ENCODE measurements at places on chromosomes 7 and 10.

DNA sequence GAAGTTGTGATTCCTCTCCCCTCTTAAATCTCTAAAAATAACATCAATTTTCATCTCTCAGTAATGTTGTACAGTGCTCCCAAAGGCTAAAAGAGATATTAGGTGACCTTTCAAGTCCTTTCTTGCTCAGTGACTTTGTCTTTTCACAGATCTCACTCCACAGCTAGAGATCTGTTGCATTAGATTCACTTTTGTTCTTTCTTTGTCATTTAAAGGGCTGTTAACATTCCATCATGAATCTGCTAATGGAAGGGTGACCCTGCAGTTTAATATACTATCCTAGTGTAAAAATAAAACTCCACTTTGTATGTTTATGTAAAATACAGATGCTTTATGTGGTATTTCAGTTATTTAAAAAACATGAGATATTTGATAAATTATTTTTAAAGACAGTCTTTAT, 30.5 kb downstream of the GNAI1 start:
- peak; percentile 12 for DNase-seq

DNA sequence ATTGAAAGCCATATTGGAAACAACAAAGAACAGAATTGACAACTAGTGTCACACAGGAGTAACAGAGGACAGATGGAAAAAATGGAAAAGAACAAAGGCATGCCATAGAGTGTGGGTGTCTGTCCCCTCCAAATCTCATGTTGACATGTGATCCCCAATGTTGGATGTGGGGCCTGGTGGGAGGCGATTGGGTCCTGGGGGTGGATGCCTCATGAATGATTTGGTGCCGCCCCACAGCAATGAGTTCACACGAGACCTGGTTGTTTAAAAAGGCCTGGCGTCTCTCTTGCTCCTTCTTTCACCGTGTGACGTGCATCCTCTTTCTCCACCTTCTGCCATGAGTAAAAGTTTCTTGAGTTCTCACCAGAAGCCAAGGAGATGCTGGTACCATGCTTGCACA, 87.4 kb upstream of the GPR26 start:
- no peak for DNase-seq

DNA sequence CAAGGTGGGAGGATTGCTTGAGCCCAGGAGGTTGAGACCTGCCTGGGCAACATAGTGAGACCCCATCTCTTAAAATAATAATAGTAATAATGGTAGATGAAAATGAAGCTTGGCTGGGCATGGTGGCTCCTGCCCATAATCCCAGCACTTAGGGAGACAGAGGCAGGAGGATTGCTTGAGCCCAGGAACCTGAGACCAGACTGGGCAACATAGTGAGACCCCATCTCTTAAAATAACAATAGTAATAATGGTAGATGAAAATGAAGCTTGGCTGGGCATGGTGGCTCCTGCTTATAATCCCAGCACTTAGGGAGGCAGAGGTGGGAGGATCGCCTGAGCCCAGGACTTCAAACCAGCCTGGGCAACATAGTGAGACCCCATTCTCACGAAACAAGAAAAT, 49.5 kb upstream of the LMTK2 start:
- no peak for DNase-seq

DNA sequence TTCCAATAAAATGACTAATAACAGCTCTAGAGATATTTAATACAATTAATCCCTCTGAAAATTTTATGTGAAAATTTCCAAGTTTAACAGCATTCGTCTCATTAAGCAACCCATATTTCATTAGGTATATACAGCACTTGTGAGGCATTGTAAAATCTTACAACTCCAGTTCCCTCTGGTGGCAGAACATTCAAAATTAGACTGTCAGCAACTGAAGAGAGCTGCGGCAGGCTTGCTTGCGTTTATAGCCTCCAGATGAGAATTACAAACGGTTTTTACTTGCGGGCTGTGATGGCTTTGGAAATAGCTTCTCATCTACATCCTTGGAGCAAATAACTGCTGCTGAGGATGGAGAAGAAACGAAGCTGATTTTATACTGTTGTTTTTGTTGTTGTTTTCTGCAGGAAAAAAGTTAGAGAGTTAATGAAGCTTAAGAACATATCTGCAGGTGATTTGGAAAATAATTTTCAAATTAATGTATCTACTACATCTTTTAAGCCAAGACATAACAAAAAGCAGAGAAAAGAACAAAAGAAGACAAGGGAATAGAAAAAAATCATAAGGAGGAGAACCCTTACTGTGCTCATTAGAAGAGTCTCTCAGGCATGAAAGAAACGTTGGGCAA, 171.3 kb downstream of the MAGI2 start:
- DNase-seq, result no peak

DNA sequence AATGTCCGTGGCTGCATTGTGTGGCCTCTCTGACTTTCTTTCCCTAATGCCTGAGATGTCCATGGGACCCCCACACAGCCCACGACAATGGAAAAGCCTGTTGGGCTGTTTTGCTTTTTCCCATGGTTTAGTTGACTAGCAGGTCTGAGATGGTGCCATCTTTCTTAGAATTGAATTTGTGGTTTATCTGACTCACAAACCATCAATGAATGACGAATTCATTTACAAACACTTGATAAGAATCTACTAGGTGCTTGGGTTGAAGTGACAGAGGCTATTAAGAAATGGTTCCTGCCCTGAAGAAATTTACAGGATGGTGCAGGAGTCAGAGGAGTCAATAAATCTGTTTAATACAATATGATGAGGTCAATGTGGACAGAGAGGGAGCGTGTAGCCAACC, 75.4 kb downstream of the OTUD1 start:
- no peak for DNase-seq

- DNase-seq, result peak; percentile 12
Observed at GRCh38 chr10:104925232-104925851, 284.3 kb downstream of the SORCS3 start.

DNA sequence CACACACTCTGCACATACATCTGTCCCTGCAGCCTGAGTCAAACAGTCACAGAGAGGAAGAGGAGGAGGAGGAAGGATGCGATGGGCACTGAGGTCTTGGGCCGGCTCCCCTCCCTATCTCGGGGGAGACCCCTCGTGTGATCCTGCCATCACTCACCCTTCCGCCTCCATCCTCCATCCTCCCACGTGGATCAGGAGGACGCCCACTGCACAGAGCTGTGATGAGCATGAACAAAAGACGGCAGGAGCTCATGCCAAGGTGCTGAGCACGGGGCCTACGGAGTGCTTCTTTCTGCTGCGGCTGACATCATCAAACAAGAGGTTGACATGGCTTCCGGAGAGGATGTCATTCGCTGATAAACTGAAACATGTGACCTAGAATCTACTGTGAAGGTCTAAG, 68.0 kb downstream of the DIP2C start:
- DNase-seq, result no peak

DNA sequence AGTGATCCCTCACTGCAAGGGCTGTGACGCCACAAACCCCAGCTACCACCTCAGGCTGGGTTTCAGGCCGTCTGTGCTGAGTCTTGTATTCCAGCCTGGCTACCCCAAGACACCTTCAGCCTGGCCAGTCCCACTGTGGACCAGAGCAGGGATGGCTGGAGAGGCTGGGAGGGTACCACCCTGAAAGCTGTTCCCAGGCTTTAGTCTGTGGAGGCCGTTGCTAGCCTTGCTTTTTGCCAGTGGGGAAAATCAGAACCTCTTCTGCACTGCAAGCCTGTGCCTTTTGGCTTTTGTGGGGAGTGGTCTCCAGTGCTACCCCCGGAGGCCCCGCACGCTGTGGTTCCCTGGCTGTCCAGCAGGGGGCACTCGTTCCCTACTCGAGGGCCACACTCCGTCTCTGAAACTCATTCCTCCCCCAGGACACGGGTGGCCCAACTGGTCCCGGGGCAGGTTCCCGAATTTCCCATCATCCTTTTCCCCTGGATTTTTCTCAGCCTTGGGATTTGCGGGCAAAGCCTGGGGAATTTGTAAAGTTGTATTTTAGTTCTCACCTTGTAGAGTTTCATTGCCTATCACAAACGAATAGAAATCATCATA, 128.4 kb upstream of the BTBD16 start:
- DNase-seq, result no peak

- no peak for DNase-seq
Observed at GRCh38 chr7:29623973-29624372, 60.3 kb downstream of the PRR15 start.

DNA sequence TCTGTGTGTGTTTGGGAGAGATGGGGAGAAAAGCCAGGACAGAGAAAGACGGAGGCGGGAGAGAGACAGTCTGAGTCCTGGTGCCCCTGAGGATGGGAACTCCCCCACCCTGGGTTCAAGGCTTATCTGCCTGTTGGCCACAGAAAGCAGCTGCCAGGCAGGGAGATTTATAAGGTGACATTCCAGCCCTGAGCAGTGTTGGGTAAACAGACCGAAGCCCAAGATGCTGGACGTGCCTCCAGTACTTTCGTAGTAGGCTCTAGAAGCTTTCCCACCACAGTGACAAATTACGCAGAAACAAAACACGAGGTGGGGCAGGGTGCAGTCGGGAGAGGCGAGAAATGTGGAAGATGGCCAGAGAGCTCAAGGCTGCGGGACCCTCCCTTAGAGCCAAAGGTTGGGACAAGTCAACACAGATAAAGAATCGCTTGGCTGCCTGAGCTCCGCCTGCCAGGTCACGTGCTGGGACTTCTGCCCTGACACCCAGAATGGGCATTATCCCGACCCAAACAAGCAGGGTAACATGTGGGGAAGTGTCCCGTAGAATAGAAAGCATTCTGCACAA, 41.1 kb downstream of the CCDC3 start:
- no peak for DNase-seq

- no peak for DNase-seq
Observed at GRCh38 chr10:66832781-66833422, 92.9 kb upstream of the LRRTM3 start.

DNA sequence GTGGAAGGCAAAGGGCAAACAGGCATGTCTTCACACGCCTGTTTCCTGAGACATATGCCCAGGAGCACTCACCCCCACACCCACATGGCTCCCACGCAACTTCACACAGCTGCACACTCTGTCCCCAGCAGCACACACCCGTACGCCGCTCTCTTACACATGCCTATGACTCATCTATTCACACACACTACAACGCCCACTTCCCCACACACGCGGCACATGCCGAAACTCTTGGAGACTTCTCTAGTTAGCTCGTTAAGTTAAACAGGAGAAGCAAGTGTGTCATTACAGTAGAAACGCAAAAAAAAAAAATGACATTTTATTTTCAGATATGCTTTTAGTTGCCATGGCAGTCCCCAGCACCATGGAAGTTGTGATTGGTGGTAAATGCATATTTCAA, 6.7 kb downstream of the CALN1 start:
- no peak for DNase-seq

- peak; percentile 57 for DNase-seq
Observed at GRCh38 chr7:18495412-18496340, at the start of gene HDAC9. Gene HDAC9 (plus strand): TSS chr7:18495749. CDS start chr7:18496303, 554 bp downstream.

DNA sequence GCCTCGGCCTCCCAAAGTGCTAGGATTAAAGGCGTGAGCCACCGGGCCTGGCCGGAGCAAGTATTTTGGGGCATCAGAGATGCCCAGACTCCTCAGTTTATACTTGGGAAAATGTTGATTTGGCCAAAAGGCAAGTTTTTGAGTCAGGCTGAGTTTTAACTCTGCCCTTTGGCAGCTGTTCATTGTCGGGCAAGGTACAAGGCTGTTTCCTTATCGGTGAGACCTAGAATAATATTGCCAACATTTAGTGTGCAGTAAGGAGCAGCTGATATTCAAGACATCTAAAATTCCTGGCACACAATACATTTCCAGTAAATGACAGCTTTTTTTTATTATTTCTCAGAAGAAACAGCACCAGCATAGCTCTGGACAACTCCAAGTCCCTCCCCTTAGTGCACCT, 147.6 kb upstream of the C7orf33 start:
- DNase-seq, result no peak

- DNase-seq, result no peak
Observed at GRCh38 chr7:149719050-149719899, 54.1 kb downstream of the ZNF467 start.

- no peak for DNase-seq
Observed at GRCh38 chr7:27424749-27425148, 182.1 kb downstream of the EVX1 start.

DNA sequence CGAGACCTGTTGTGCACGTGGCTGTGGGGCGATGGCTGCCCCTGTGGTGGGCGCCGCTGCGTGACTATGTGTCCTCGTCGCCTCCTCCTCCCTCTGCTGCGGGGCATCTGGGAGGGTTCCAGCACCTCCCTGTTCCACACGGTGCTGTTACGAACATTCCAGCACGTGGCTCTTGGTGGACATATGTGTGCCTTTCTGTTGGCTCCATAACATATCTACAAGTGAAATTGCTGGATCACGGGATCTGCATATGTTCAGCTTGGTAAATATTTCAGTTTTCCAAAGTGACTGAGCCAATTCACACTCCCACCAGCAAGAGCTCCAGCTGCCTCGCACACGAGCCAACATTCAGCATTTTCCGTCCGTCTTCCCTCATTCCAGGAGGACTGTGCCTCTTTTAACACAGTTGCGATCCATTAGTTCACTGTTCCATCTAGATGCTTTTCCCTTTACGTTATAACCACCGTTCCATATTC, 25.1 kb downstream of the SNX8 start:
- no peak for DNase-seq

GRCh38 chr7:68789597-68789996, 808.7 kb upstream of the AUTS2 start:
- no peak for DNase-seq

DNA sequence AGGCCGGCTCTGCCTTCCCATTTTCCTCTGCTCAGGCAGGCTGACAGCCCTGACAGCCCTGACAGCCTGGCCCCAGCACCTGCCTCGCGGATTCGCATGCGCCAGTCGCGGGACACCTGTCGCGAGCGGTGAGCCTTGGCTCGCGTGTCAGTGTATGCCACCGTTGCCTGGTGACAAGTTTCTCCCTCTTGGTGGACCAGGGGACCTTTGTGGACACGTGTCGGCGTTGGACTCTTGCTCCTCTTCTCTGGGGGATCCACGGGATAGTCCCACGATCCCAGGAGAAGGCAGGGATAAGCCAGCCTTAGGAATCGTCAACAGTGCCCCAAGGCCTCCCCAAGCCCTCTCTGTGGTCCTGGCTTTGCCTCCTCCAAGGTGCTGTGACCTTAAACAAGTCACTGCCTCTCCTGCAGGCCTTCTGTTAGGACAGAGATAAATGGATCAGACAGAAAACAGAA, 18.1 kb upstream of the ZNF273 start:
- no peak for DNase-seq

DNA sequence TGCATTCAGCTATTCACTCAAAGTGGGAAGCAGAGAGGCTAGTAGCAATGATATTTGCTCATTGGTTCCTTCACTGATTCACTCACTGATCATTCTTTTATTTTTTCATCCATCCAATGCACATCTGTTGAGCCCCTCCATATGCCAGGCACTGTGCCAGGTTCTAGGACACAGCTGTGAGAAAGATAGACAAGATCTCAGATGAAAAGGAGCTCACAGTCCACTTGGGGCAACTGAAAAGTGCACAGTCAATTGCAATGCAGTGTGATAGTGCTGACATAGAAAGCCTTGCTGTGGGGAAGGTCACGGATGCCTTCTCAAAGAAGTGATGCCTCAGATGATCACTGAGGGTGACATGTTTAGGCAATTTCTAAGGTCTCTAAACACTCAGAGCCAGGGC, 262.3 kb downstream of the PTEN start:
- DNase-seq, result no peak

GRCh38 chr7:44212018-44212417, 11.2 kb downstream of the YKT6 start:
- DNase-seq, result no peak

Measured in iPS DF 19.7 (cell line).